ENCODE measurements at places on chromosomes 6 and 20.

DNA sequence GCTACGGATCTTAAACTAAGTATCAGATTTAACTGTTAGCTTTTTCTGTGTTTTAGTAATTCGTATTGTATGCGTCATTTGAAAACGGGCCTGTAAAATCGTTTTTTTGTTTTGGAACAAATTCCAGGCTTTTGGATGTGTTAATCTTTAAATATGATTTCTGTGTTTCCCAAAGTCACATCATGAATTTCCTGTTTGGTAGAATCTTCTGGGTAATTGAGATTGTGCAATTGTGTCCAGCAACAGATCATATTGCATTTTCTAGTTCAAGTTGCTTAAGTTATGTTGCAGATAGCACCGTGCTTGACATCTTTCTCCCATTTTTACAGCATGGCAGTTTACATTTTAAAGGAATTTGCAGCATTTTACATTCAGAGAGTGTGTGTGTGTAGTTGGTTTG, 1.9 kb downstream of the MAPK14 start:
- peak; percentile 32 for DNase-seq

- DNase-seq = no peak
These were observed 14.2 kb upstream of the SLCO4A1 start for GRCh38 chr20:62627901-62628612.

DNA sequence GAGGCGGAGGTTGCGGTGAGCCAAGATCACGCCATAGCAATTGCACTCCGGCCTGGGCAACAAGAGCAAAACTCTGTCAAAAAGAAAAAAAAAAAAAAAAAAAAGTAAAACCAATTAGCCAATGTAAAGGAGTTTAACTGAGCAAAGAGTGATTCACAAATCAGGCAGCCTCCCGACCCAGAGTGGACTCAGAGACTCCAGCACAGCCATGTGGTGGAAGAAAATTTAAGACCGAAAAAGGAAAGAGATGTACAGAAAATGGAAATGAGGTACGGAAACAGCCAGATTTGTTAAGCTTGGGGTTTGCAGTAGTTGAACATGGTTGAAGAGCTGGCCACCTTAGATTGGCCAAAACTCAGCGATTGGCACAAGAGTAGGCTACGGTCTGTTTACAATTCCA, 51.4 kb downstream of the ERMARD start:
- no peak for DNase-seq

DNA sequence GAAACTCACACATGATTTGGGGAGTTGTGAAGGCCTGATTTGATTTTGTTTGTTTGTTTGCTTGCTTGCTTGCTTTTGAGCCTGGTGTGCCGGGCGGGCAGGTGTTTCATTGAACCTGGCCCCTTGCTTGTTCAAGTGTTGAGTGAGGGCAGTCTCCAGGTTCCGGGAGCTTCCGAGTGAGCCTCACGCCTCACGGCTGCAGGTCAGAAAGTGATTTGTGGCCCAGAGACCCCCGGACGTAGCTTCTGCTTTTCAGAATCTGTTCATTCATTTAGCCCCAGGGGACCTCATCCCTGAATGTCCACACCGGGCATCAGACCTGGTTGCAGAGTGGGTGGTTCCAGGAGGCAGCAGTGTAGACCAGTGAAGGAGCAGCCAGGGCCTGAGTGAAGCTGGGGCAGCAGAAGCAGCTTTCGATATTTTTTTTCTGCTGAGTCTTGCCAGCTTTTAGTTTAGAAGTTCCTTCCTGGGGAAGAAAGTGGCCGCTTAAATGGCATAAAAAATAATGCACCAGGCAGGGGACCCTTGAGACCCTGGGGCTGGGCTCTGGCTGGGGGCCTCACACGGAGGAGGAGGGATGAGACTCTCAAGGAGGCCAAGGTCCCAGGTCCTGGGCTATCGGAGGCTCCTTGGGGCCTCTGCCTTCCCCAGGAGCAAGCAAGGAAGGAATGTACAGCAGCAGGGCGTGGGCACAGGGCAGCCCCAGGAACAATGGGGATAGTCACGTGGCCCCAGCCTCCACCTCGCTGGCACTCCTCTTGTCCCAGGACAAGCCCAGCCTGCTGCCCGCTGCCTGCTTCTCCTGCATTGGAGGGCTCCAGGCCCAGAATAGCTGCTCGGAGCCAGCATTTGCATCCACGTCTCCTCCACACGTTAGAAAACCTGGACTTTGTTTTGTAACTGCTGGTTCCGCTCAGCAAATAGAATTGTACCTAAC, 89.2 kb upstream of the BHLHE23 start:
- DNase-seq = no peak

DNA sequence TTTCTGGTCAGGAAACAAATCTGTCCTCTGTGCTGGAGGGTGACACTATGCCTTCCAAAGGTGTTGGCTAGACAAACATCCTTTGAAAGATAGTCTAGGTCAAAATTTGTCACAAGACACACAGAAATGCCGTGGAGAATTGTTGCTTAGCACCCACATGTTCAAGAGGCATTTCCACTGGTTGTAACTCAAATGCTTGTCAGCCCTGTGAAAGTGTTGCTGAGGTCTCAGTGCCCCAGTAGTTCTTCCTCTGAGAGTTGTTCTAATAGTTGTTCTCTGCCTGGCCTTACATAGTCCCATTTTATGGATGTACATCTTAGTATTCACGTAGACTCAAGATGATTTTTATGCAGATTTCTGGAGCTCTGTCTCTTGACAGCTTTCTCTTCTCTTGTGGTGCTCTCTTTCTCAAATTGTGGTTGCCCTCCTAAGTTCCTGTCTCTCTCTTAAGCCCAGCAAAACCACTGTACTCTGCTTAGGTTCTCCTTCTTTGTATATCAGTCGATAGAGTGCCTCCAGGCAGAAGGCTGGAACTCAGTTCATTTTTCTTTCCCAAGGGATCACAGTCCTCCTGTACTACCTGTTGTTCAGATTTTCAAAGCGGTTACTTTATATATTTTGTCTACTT, 39.5 kb upstream of the REV3L start:
- DNase-seq = no peak

- no peak for DNase-seq
These were observed 461.5 kb upstream of the ADGRB3 start for GRCh38 chr6:68173616-68174015.

- DNase-seq = no peak
These were observed 210.2 kb downstream of the TMEM200A start for GRCh38 chr6:130575971-130576370.

DNA sequence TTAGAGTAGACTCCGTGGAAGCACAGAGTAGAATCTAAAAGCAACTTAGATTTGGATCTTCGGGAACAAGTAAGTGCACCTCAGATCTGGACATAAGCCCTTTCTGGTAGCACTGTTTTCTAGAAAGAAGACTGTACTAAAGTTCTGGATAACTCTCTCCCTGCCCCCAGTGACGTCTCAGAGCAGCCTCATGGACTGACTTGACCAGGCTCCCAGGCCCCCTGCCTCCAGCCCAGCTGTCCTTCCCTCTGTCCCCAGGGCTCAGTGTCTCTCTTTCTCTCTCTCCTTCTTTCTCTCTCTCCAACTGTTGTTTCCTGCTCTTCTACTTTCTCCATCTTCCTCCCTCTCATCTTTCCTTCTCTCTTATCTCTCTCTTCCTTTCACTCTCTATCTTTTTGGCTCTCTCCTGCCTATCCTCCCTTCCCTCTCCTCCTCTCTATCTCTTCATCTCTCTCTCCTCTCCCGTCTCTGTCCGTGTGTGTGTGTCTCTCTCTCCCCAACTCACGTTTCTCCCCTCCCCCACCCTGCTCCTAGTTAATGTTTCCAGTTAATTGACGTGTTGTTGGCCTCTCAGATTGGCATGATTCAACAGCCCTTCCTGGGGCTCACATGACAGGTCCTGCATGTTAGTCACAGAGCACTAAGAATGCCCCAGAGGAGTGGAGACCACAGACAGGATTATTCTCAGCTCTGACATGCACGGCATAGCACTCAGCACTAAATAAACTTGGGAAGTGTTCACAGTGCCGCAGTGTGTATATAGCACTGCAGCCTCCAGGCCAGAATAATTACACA, 180.4 kb upstream of the FOXQ1 start:
- DNase-seq = peak; percentile 96

DNA sequence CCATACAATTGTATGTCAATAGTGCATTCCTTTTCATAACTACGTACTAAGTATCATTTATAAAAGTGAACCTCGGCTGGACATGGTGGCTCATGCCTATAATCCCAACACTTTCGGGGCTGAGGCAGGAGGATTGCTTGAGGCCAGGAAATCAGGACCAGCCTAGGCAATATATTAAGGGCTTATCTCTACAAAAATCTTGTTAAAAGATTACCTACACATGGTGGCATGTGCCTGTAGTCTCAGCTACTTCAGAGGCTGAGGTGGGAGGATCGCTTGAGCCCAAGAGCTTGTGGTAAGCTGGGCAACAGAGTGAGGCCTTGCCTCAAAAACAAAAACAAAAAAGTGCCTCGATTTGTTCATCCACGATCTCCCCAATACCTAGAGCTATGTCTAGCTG, 449.7 kb upstream of the SULF2 start:
- no peak for DNase-seq

DNA sequence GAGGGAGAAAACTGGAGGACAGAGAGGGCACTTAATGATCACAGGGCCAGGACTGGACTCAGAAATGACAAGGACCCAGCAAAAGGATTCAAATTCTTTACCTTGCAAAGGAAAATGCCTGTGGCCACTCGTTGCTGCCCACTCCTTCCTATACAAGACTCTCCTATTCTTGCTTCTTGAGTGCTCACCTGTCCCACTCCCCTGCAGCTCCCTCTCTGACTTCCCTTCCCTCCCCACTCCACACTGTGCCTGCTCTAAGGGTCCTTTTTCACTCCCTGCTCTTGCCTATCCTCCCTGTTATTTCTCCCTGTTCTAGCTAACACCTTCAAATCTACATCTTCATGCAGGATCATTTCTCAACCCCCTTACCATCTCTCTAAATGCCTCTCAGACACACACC, 56.1 kb downstream of the UNC5CL start:
- no peak for DNase-seq

DNA sequence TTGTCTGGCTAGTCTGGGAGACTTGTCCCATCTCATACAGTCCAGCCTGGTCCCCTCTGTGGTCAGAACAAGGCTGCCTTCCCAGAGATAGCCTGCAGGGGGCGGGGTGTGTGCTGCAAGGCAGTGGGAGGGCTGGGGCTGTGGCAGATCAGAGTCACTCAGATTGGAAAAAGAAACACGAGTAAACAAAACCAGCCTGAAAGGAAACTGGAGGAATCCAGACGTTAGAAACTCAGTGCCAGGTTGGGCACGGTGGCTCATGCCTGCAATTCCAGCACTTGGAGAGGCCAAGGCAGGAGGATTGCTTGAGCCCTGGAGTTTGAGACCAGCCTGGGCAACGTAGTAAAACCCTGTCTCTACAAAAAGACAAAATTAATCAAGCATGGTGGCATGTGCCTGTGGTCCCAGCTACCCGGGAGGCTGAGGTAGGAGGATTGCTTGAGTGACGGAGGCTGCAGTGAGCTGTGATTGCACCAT, 20.2 kb downstream of the LEMD2 start:
- no peak for DNase-seq

- DNase-seq = peak; percentile 2
These were observed 363.9 kb downstream of the PREX1 start for GRCh38 chr20:48463916-48464315.

- peak; percentile 74 for DNase-seq
These were observed 2.4 kb upstream of the GCNT2 start for GRCh38 chr6:10518557-10519407.

DNA sequence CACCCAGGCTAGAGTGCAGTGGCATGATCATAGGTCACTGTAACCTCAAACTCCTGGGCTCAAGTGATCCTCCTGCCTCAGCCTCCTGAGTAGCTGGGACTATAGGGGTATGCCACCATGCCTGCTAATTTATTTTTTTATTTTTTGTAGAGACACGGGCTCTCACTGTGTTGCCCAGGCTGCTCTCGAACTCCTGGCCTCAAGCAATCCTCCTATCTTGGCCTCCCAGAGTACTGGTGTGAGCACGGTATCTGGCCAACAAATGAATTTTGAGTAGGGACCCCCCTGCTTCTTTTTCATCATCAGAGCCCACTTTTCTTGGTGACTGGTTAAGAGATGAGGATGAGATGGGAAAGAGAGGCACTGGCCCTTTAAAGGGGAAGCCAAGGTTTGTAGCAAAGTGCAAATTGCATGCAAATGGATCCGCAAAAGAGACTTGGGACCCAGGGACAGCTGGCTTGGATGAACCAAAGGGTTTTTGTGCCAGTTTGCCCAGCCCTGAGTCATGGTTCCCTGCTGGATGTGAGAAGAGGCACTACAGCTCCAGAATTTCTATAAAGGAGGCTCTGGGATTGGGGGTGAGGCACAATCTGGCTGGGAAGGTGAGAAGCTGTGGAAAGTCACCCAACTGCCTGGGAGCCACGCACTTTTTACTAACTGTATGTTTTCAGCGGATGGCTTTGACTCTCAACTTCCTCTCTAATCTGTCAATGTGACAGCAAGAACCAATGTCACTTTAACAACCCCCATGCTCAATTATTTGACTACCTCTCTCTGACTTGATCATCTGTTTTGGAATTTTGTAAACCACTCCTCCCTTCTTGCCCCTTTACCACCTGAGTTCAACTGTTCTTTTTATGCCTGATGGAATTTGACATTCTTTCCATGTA, 58.7 kb upstream of the RNF24 start:
- DNase-seq = no peak

- DNase-seq = peak; percentile 96
These were observed 434.7 kb downstream of the BCKDHB start for GRCh38 chr6:80541181-80541580.

DNA sequence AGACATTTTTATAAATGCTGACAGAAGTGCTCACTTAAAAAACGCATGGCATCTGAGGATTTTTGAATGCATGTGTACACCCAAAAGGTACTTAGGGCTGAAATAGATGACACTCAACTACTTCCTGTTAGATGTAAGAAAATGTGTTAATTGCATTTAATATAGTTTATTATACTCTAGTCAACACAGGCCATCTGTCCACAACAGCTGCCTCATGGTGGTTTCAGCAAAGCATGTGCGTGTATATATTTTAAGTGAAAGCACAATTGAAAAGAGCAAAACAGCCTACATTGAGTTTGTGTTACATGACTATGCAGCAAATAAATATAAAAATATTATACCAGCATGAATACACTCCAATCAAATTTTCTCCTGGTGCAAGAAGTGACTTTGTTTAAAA, 1233.0 kb upstream of the EYS start:
- no peak for DNase-seq

DNA sequence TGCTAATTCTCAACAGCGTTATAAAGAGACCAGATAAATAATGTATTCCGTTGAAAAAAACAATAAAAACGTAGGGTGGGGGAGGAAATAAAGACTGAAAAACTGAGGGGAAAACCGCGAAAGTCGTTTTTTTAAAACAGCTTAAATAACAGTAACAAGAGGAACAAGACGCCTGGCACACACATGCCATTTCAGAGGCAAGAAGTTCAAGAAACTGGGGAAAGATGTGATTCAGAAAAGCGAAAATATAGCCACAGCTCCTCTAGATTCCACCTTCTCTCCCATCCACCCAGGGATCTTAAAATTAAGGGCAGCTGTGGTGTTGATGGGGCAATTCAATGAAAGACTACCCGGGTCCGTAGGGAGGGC, 1.3 kb downstream of the EPB41L2 start:
- DNase-seq = no peak

- DNase-seq = no peak
These were observed 63.2 kb downstream of the NOL4L start for GRCh38 chr20:32521780-32522525.

Data from foreskin keratinocyte (primary cell).